ENCODE measurements at places on chromosomes 3 and 15. TPM values are rescaled to one million over a fixed set of nuclear protein-coding genes. Genes with fewer than 3 reads are reported as not detected.

SNX4 gene
- 20.0 TPM for total RNA-seq

RYR3 gene
- total RNA-seq = not detected

SLCO2A1 gene
- 0.06 TPM for total RNA-seq

CPN2 gene
- not detected for total RNA-seq

ATR gene
- 13.5 TPM for total RNA-seq

TEX9 gene
- 4.1 TPM for total RNA-seq

Measured in A549 treated with DMSO at 1 μM for 4 hours (cell line).